GM12892 (cell line): ENCODE measurements at places on chromosomes 6 and 20.

DNA sequence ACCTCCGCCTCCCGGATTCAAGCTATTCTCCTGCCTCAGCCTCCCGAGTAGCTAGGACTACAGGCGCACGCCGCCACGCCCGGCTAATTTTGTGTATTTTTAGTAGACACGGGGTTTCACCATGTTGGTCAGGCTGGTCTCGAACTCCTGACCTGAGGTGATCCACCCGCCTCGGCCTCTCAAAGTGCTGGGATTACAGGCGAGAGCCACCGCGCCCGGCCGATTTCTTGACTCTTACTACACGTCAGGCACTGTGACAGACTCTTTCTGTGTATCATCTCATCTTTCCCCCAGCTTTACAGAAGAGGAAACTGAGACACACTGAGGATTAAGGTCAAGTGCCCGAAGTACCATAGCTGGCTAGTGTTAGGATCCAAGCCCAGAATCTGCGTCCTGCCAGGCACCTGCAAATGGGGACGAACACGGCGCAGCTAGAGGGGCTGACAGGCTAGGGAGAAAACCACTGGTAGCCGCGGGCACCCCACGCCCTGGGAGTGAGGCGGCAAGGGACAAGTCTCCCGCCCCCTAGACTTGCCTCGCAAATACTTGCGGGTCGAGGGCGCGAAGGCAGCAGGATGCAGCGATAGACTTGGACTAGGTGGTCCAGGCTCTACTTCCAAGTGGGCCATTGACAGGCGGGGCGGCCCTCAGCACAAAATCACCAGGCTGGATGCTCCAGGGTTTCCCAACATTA lies 1.1 kb upstream of the TAF8 start:
- DNase-seq, result no peak

DNA sequence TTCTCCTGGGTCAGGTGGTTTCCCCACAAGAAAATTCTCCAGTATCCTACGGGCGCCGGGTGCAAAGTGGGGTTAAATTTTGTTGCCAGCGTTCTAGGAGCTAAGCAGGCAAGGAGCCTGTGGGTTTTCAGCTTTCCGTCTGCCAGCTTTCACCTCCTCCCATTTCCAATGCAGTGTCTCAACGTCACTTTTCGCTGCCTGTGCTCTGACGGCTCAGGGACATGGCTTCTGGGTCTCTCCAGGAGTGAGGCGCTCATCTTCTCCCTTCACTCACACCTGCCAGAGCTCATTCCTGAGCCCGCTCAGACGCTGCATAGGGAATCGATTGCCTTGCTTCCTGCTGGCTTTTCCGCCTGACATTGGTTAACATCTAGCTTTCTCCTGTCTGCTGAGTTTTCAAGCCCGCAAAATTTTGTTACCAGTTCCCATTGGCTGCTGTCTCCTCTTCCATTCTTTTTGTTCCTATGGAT lies 7.3 kb upstream of the NAA20 start:
- no peak for DNase-seq

GRCh38 chr20:52752023-52752422 lies 220.1 kb upstream of the TSHZ2 start:
- DNase-seq, result no peak

DNA sequence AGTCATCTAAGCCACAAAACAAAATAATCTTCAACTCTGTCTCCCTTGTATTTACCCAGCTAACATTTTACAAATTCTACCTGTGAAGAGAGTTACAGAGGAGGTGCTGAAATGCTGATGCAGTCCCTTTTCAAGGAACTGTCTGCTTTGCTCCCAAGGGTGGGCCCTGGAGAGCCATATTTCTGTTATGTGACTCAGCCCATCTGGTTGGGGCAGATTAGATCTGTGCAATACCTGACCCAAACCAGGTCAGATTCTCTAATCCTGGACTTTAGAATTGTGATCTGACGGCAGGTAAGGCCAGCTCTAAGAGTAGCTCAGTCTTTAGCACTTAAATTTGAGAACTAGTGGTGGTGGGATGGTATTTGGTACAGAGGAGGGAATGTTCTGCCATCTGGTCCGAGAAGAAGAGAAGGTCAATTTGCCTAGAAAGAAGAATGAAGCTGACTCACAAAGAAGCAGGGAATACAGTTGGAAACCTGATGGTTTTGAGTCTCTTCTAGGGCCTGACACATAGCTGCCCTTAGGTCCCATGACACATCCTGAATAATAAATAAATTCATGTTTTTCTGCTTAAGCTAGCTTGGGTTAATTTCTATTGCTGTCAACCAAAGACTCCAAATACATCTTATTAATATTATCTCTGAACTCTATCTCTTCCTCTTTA lies 8.1 kb downstream of the ZNF311 start:
- no peak for DNase-seq

GRCh38 chr20:48176139-48176538 lies 390.9 kb upstream of the SULF2 start:
- no peak for DNase-seq

DNA sequence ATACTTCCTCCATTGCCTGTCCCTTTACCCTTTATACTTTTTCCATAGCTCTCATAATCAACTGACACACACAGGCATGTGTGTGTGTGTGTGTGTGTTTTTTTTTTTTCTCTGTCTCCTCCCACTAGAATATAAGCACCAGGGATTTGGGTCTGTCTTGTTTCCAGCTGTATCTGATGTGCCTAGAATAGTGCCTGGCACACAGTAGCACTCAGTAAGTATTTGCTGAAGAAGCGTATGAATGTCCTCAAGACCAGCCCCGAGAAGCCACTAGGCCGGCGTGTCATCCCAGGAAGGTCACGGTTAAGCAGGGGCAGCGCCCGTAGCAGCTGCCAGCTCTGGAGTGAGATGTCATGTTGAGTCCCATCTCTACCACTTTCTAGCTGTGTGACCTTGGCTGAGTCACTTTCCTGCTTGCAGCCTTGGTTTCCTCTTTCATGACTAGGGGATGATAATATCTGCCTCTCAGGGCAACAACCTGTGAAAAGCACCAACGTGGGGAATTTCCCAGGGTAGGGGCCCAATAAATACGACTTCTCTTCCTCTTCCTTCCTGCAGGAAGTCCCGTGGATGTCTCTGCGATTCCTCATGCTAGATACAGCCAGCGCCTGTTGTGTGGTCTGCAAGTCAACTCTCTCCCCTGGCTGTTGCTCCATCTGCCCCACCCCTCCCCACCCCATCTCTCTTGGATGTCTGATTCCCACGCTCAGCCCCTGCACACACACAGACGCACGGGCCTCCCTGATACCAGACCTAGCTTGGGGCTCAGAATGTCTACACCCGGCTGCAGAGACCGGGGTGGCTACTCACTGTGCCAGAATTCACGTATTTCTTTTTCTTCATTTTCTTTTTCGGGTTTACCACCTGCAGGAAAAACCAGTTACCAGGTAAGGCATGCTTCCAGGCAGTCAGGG lies 58.1 kb downstream of the RAB44 start:
- DNase-seq, result no peak

- DNase-seq, result no peak
These were observed 105.6 kb downstream of the PSMB1 start for GRCh38 chr6:170447561-170447930.

DNA sequence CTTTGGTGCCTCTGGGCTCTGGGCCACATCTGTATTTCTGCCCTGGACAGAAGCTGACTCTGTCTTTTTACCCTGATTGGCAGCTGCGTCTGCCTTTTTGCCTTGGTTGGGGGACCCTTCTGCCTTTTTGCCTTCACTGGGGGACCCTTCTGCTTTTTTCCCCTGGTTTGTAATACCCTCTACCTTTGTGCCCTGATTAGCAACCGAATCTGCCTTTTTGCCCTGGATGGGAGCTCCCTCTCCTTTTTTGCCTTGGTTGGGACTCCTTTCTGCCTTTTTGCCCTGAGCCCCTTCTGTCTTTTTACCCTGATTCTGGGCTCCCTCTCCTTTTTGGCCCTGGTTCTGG lies 23.4 kb downstream of the RRBP1 start:
- DNase-seq, result no peak

DNA sequence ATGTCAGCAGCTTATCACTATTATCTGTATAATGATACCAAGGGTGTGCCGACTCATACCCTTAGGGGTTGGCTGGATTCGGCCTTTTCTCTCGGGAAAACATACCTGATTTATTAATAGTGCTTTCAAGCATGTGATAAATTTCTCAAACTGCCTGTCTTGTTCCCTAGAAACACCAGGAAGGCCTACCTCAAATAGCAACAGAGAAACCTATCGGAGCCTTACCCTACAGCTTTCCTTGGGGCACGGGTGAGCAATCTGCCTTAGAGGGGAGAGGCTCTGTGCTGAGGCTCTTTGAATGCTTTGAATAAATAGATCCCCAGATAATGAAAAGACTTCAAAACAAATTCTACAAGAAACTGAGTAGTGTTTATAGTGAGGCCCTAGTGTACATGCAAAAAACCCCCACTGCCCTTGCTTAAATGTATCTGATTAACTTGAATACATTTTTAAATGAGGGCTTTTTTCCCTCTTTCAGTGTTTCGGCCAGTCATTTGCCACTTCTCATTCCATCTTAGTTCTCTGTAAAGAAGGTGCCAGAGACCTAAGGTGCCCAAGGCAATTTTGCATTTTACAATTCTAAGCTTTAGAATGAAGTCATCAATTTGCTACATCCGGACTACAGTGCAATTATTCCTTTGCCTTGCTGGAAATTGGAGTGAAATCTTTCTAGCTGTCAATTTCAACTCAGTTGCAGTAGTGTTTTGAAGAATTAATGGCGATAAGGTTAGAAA lies 320.1 kb downstream of the ESR1 start:
- no peak for DNase-seq

- no peak for DNase-seq
These were observed 18.8 kb upstream of the RALGAPA2 start for GRCh38 chr20:20731000-20731944.

DNA sequence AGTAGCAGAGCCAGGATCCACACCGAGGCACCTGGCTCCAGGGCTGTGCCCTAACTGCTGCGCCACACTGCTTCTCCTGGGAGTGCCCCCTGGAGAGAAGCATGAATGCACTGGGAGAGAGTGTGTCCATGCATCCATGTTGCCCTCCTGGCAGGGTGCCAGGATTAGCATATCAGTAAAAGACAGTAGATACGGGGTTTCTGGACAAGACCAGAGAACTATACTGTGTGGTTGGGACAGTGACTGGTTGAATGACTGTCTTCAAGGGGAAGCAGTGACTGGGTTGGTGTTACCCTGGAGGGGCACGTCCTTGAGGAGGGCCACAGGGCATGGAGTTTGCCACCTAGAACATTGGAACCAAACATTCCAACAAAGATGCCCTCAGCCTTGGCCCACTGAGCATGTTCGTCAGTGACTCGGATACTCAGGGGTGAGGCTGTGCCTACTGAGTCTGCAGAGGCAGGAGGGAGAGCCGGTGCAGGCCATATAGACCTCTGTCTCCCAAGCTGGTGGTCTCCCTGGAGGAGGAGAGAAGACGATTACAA lies 288.8 kb downstream of the CDC5L start:
- no peak for DNase-seq
